Sigmoid colon (tissue), 7 donors: ENCODE measurements at places on chromosomes 6 and 20. TPM values are rescaled to one million over a fixed set of nuclear protein-coding genes. Genes with fewer than 3 reads are reported as not detected.

The VIP gene
- not detected for polyA plus RNA-seq

The NCOA5 gene
- 10.6 TPM for polyA plus RNA-seq

The SYCP2L gene
- polyA plus RNA-seq, result not detected

The JPH2 gene
- 0.60 TPM for polyA plus RNA-seq

The EYA2 gene
- 5.4 TPM for polyA plus RNA-seq

The SEL1L2 gene
- polyA plus RNA-seq, result not detected

The TMEM244 gene
- polyA plus RNA-seq, result not detected

The SIM1 gene
- not detected for polyA plus RNA-seq

The LINC00237 gene
- polyA plus RNA-seq, result not detected

The HSPA1L gene
- polyA plus RNA-seq, result 0.60 TPM

The PGC gene
- 9.2 TPM for polyA plus RNA-seq

The SCUBE3 gene
- polyA plus RNA-seq, result not detected

The RGS17 gene
- not detected for polyA plus RNA-seq

The RSPH9 gene
- polyA plus RNA-seq, result 0.60 TPM

The PNRC1 gene
- polyA plus RNA-seq, result 44.2 TPM

The SLC32A1 gene
- not detected for polyA plus RNA-seq

The LPA gene
- polyA plus RNA-seq, result not detected

The ADAM33 gene
- polyA plus RNA-seq, result 0.69 TPM

The MTHFD1L gene
- 0.60 TPM for polyA plus RNA-seq

The GGTLC1 gene
- not detected for polyA plus RNA-seq

The BHLHE23 gene
- polyA plus RNA-seq, result not detected

The XPO5 gene
- 11.5 TPM for polyA plus RNA-seq

The GPR31 gene
- polyA plus RNA-seq, result 0.28 TPM

The EYS gene
- 0.46 TPM for polyA plus RNA-seq

The NELFE gene
- 73.5 TPM for polyA plus RNA-seq
